ENCODE measurements at places on chromosomes 4 and X.

DNA sequence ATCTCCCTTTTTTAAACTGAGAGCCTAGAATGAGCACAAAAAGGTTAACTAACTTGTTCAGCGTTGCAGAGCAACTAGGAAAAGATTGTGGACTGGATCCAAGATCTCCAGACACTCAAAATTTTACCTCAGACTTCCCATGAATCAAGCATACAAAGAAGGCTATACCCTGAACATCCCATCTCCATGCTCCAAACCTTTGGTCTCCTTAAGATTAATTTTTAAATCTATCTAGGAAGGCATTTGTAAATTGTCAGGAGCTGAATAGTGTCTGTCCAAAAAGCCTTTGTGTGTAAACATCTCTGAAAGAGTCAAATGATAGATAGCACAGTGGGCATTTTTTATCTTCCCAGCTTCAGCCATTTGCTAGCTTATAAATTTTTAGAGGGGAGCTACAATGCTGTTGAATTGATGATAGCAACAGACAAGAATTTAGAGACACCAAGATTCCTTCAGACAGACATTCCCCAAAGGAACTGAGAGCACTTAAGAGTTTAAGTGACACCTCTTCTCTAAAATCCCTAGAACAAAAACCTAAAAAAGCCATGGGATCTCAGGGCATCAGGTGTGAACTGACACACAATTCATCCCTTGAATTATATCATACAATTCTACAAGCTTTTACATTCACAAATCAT is 480.8 kb upstream of the FAM241A start:
- DNase-seq, result no peak
- H3K27ac ChIP-seq, result no peak overlapping the region
- no peak overlapping the region for H3K4me3 ChIP-seq
- no peaks in the 10 kb centered on the region for H3K36me3 ChIP-seq

DNA sequence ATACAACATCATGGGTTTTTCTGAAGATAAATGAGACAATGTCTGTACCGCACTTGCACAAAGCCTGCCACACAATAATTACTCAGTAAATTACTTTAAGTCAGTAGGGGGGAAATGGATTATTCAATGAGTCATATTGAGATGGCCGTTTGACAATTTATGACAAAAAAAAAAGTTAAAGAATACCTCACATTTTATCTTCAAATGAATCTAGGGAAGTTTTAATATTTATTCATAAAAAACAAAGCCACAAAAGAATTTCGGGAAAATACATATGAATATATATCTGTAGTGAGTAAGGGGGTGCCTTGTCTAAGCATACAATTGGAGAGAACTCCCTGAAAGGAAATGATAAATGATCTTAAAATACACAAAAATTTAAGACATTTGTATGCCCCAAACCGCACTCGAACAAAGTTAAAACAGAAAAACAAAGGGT is 197.0 kb upstream of the SLC7A11 start:
- no peaks in the 10 kb centered on the region for H3K36me3 ChIP-seq
- DNase-seq, result no peak
- no peak overlapping the region for H3K27ac ChIP-seq
- no peaks in the 10 kb centered on the region for H3K27me3 ChIP-seq
- H3K4me1 ChIP-seq, result no peaks in the 10 kb centered on the region

- no peak for DNase-seq
- no peaks in the 10 kb centered on the region for H3K4me1 ChIP-seq
- no peak overlapping the region for H3K27ac ChIP-seq
- H3K27me3 ChIP-seq, result peaks cover 30% of the 10 kb centered on the region
Measured at GRCh38 chrX:115988825-115989224, 181.7 kb upstream of the AGTR2 start.

GRCh38 chr4:128601991-128602695 is 207.4 kb upstream of the JADE1 start:
- H3K27ac ChIP-seq, result no peak overlapping the region
- no peaks in the 10 kb centered on the region for H3K36me3 ChIP-seq
- no peak overlapping the region for H3K4me3 ChIP-seq
- no peaks in the 10 kb centered on the region for H3K4me1 ChIP-seq
- H3K27me3 ChIP-seq, result peaks cover 25% of the 10 kb centered on the region

DNA sequence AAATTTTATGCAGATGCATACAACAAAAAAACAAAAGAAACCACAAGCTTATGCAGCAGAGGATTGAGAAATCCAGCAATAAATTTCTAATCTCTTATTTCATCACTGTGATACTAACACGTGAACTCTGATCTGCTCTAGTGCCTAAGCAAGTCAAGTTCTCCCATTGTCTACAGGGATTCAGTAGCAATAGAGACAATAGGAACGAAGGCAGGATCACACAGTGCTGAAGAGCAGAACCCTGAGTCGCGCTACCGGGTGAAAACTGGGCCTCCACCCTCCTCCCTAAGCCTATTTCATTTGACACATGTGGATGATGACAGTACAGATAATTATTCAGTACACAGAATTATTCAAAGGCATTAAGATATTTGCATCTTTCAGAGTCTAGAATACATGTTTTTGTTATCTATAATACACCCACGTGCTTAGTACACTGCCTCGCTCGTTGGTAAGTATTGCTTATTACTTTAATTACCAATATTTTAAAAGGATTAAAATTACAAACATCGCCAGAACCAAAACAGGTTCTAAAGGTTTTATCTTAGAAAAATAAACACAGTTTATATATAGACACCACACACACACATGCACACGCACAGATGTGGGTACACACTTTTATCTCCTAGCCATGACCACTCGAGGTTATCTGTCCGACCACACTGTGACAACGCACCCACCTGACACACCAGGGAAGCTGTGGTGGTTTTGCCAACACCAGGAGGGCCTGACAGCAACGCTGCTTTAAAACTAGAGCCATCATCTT is 60.1 kb downstream of the RFC1 start:
- H3K27me3 ChIP-seq, result no peaks in the 10 kb centered on the region
- H3K27ac ChIP-seq, result no peak overlapping the region
- no peaks in the 10 kb centered on the region for H3K4me1 ChIP-seq
- no peak overlapping the region for H3K4me3 ChIP-seq
- no peak for DNase-seq
- H3K36me3 ChIP-seq, result peaks cover 37% of the 10 kb centered on the region

DNA sequence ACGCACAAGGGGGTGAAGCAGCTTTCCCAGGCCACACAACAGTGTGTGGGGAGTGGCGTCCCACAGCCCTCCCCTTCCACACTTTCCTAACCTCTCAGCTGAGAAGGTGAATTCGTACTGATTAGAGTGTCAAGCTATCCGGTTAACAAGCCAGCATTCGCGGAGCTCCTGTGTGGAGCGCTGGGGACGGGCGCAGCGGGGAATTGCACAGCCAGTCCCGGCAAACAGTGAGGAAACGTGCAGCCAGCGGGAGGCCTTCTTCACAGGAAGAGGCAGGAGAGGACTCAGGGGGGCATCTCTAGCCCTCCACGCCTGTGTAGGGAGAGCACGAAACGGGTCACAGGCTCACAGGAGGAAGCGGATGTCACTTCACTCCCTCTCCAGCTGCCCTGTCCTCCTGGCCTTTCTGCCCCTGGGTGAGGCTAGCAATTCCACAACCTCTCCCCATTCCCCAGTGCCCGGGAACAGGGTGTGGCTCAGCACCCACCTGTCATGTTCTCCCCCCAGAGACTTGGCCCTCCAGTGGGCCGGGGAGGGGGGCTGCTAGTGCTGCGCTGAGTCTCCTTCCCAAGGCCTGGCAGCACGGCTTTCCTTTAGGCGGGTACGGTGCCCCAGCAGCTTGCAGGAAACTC is 117.3 kb downstream of the CPZ start:
- H3K27ac ChIP-seq, result no peak overlapping the region
- peaks cover 8% of the 10 kb centered on the region for H3K36me3 ChIP-seq
- no peaks in the 10 kb centered on the region for H3K4me1 ChIP-seq
- no peak for DNase-seq
- no peaks in the 10 kb centered on the region for H3K27me3 ChIP-seq

GRCh38 chr4:71338846-71339593 is at the start of gene SLC4A4:
Gene SLC4A4 (plus strand): TSS chr4:71339020.
- no peak within 1 kb of the TSS for H3K4me3 ChIP-seq
- no peak for DNase-seq
- H3K4me1 ChIP-seq, result no peaks in the 10 kb centered on the region
- H3K27ac ChIP-seq, result no peak within 1 kb of the TSS
- no peaks in the 10 kb centered on the region for H3K36me3 ChIP-seq
- peaks cover 10% of the 10 kb centered on the region for H3K27me3 ChIP-seq

- peak overlapping the region; percentile 19 for H3K27ac ChIP-seq
- H3K4me1 ChIP-seq, result peaks cover 26% of the 10 kb centered on the region
- H3K4me3 ChIP-seq, result peak overlapping the region; percentile 46
- no peaks in the 10 kb centered on the region for H3K36me3 ChIP-seq
- no peak for DNase-seq
Measured at GRCh38 chr4:89619206-89619962, 217.6 kb downstream of the SNCA start.
